ENCODE measurements at places on chromosomes 3 and 15. TPM values are rescaled to one million over a fixed set of nuclear protein-coding genes. Genes with fewer than 3 reads are reported as not detected.
A peak's percentile ranks its signal among the peaks of the same experiment; 100 is the strongest.

DNA sequence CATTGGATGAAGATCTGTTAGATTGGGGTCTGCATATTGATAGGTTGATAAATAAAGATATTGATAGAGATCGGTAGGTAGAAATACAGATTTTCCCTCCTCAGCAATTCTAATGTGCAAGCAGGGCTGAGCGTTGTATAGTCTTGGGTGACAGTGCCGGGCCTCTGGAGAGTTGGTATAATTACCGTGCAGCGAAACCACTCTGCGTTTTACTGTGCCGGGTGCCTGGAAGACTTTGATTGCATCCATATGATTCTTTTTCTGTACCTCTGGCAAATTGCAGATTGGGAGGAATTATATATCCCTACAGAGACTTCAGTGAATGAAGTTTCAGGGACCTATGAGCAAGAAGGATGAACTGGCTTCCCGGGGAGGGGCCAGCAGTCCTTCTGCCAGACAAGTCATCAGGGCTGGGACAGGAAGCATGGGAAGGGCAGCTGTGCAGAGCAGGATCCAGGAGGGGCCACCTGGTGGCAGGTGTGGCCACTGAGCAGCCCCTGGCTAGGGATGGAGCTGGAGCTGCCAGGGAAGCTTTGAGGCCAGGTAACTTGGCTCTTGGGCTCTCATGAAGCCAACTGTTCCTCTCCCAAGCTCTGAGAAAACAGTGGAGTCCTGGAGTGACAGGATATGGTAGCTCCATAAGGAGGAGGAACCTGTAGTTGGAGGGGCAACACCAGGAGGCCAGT, 132.5 kb downstream of the APBA2 start:
- no peak for DNase-seq

- no peak for DNase-seq
Observed at GRCh38 chr3:28746990-28747389, 398.4 kb upstream of the AZI2 start.

GRCh38 chr15:48440084-48440483, 108.9 kb downstream of the DUT start:
- peak; percentile 8 for DNase-seq

GRCh38 chr3:187878772-187879518, 133.7 kb upstream of the BCL6 start:
- DNase-seq = no peak

IQCH gene
- 2.2 TPM for total RNA-seq

GRCh38 chr3:189841473-189842205, 210.4 kb downstream of the TP63 start:
- DNase-seq = no peak

GRCh38 chr3:46285931-46286619, 43.8 kb downstream of the CCR3 start:
- DNase-seq = no peak

DNA sequence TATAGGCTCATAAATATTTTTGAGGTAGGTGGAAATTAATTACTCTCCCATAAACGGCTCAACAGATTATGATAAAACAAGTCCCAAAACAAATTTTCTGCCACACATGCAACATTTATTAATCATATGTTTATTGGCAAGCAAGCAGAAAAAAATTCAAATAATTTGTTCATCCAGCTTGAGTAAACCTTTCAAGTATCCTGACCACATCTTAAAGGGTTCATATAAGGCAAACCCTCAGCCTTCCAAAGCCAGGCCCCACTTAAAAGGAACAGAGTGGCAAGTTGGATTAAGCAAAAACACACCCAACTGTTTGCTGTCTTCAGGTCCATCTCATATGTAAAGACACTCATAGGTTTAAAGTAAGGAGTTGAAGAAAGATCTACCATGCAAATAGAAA, 1042.3 kb downstream of the DIPK2A start:
- DNase-seq = no peak

ISLR gene
- total RNA-seq = not detected

DNA sequence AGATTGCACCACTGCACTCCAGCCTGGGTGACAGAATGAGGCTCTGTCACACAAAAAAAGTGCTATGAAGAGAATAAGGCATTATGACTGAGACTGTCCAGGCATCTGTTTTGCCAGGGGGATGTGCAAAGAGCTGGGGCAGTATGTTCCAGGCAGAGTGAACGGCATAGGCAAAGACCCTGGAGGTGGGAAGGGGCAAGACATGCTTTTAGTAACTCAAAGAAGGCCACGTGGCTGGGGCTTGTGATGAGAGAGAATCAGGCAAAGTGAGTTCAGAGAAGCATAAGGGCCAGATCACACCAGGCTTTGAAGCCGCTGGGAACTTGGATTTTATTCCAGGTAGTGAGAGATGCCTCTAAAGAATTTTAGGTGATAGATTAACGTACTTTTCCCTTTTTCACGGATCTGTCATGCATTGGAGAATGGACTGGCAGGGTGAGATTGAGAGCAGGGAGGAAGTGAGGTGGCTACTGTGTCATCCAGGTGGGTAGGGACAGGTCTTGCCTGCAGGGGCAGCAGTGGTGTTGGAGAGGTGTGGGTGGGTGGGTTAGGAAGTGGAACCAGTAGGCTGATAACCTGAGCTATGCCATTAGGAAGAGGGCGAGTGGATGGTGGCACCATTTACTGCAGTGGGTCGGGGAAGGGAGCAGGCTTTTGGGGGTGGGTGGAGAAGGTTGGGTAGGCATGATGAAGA, 31.7 kb downstream of the ATP2B2 start:
- no peak for DNase-seq

DCP1A gene
- 5.9 TPM for total RNA-seq

- no peak for DNase-seq
Observed at GRCh38 chr3:185519021-185519420, 20.2 kb upstream of the TMEM41A start.

KLHL25 gene
- 9.3 TPM for total RNA-seq

CD86 gene
- total RNA-seq = not detected

- DNase-seq = no peak
Observed at GRCh38 chr3:101588616-101589015, 14.6 kb downstream of the PCNP start.

THAP10 gene
- total RNA-seq = 5.6 TPM

- no peak for DNase-seq
Observed at GRCh38 chr3:184678317-184679055, 33.4 kb downstream of the MAGEF1 start.

Data from MG63 (cell line).